ENCODE measurements at places on chromosomes 7 and 10.

DNA sequence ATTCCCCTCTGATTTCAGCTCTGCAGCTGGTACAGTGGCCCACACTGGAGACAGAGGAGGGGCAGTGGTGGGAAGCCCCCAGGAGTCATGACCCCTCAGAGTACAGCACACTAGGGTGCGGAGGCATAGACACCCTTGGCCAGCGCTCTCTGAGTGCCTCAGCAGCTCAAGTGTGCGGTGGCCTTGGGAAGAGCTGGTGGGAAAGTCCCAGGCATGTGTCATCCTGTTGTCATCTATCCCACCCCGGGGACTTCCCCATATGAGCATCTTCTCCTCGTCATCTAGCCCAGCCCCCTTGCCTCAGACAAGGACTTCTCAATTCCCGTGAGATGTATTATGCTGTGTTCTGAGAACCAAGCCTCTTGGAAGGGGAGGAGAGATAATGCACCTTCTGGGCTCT, 15.6 kb upstream of the PPIF start:
- no peak for DNase-seq

- DNase-seq = no peak
Observed at GRCh38 chr7:2675256-2675764, 12.7 kb upstream of the AMZ1 start.

GRCh38 chr10:123478116-123478515, 188.0 kb upstream of the GPR26 start:
- DNase-seq = peak; percentile 70

DNA sequence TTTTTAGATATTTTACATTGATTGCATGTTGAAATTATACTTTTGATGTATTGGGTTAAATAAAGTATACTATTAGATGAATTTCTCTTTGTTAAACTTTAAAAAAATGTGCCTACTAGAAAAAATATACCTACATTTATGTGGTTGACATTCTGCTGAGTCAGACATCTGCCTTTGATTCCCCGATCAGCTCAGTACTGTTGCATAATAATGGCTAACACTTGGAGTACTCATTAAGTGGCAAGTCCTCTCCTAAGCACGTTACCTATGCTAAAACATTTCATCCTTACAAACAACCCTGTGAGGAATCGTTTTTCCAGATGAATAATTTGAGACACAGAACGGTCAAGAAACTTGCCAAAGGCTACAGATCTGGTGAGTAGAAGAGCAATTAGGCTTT, 14.0 kb upstream of the SEM1 start:
- DNase-seq = no peak

Measured in left lobe of liver (tissue), 2 donors.